Stimulated activated CD4-positive, alpha-beta T cell treated with anti-CD3 and anti-CD28 coated beads, Interleukin-15, amount 100 ng/mL, for 24 hours (primary cell): ENCODE measurements at places on chromosomes 7 and 10.
A peak's percentile ranks its signal among the peaks of the same experiment; 100 is the strongest.

- DNase-seq, result no peak
Measured at GRCh38 chr7:92758796-92759431, 77.5 kb downstream of the CDK6 start.

DNA sequence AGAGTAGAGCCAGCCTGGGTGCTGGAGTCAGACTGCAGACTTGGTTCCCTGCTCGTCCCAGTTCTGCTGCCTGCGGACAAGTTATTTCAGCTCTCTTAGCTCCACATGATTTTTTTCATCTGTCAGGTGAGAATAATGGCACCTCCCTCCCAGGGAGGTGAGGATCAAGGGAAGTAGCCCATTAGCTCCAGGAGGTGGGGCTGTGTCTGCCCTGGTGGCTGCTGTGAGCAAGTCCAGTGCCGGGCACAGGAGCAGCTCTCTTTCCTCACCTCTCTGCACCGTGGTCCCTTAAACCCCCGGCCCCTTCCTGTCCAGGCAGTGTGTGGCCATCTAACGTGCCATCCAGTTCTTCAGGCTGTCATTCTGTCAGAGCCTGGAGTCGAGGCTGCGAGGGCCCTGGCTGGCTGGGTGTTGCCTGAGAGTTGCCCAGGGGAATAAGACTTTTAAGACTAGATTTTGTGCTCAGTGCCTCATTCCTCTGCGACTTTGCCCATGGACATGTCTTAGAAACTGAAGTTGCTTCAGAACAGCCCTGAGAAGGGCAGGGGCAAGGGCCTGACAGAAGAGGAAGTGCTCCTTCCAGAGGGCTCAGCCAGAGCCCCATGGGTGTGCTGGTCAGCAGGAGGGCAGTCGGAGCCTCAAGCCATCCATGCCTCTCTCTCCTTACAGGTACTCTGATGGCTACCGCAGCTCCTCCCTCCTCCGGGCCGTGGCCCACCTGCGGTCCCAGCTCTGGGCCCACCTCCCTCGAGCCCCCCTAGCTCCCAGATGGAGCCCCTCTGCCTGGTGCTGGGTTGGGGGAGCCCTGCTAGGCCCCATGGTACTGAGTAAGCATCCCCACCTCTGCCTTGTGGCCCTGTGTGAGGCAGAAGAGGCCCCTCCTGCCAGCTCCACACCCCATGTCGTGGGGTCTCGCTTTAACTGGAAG is 5.0 kb downstream of the ABCB8 start:
- DNase-seq, result no peak

DNA sequence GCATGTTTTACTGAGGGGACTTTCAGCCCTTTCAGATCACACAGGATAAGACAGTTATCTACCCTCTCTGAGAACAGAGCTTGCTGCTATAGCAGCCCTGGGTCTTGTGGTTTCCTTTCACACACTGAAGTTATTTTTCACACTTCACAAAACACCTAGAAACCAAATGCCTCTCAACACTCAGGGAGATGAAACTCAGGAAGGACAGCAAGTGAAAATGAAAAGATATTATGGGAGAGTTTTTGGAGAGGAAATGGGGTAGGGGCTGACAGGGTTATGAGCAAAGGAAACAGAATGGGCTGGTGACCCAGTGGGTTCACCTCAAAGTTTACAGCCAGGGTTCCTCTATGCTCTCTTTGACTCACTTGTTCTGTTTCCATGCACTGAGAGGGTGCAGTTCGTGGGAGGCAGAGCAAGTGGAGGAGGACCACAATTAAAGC is 17.0 kb upstream of the GIMAP2 start:
- DNase-seq, result peak; percentile 76

GRCh38 chr10:80518807-80519360 is 18.8 kb upstream of the SH2D4B start:
- no peak for DNase-seq

- DNase-seq, result no peak
Measured at GRCh38 chr7:125847692-125848091, 918.1 kb upstream of the POT1 start.

DNA sequence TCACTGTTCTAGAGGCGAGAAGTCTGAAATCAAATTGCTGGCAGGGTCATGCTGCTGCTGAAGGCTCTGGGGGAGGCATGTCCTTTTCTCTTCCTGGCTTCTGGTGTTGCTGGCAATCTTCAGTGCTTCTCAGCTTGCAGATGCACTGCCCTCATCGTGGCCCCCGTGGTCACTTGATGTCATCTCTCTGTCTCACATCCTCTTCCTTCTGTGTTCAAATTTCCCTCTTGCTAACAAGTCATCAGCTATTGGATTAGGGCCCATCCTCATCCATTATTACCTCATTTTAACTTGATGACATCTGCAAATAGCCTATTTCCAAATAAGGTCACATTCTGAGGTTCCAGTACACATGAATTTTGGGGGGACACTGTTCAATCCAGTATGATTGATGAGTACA is 36.6 kb upstream of the SRGN start:
- no peak for DNase-seq

- no peak for DNase-seq
Measured at GRCh38 chr10:6850452-6850851, 270.4 kb upstream of the PRKCQ start.

DNA sequence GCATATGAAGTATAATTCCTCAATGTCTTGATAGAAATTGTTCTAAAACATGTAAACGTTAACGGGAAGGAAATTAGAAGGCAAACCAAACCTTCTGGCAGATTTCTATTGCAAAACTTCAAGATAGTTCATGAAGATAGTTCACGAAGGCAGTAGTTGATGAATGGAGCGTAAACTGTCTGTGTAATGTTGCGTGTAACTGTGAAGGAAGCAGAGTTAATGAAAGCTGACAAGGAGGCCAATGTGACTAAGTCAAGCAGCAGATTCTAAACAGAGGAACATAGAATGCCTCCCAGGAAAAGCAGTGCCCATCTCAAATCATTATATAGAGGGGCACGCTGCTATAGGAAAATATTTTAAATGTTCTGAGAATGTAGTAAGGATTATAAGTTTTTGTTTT is 659.7 kb upstream of the IGFBP3 start:
- no peak for DNase-seq
